ENCODE measurements at places on chromosomes 2 and 18. TPM values are rescaled to one million over a fixed set of nuclear protein-coding genes. Genes with fewer than 3 reads are reported as not detected.

The CRYGD gene
- total RNA-seq, result not detected

The KCNG2 gene
- not detected for total RNA-seq

The SNRPD1 gene
- total RNA-seq, result 19.1 TPM

The POTEC gene
- total RNA-seq, result not detected

The PSTPIP2 gene
- total RNA-seq, result 3.6 TPM

The SNTG2 gene
- not detected for total RNA-seq

The ANKRD30B gene
- total RNA-seq, result not detected

The FOXI3 gene
- total RNA-seq, result not detected

The CLEC4F gene
- total RNA-seq, result 0.13 TPM

The AMER3 gene
- not detected for total RNA-seq

The LYPD6 gene
- 15.9 TPM for total RNA-seq

The ALLC gene
- total RNA-seq, result not detected

The PROM2 gene
- 0.44 TPM for total RNA-seq

The DSG4 gene
- total RNA-seq, result not detected

The EVA1A gene
- 74.0 TPM for total RNA-seq

The GPN1 gene
- 30.9 TPM for total RNA-seq

The MC4R gene
- not detected for total RNA-seq

The DNAH7 gene
- total RNA-seq, result 0.06 TPM

All from bladder microvascular endothelial cell (primary cell).